Adipocyte (in vitro differentiated cells): ENCODE measurements at places on chromosomes 2 and 18.
A peak's percentile ranks its signal among the peaks of the same experiment; 100 is the strongest.

GRCh38 chr2:8547284-8548064 is 134.4 kb upstream of the ID2 start:
- no peak for DNase-seq

- DNase-seq, result peak; percentile 53
These were observed 155.8 kb downstream of the COL6A3 start for GRCh38 chr2:237258116-237258515.

- DNase-seq, result peak; percentile 91
These were observed 30.4 kb downstream of the ANKRD44 start for GRCh38 chr2:197280015-197280702.

DNA sequence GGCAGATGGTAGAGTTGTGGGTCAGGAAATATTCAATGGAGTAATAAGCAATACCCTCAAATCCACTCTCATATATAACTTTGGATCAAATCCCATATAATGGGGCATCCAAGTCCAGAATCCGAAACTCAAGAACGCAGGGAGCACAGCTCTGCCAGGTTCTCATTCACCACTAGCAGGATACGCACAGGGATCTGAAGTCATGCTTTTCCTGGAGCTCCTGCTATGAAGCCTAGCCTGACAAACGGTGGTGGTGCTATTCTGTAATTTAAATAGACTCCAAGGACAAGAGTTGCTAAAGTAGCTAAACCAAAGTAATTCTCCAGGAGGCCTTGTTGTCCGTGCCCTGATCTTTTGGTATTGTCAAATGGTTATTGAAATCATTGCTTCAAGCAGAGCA is 264.8 kb downstream of the SLC8A1 start:
- DNase-seq, result no peak

- DNase-seq, result no peak
These were observed 463.3 kb downstream of the STK39 start for GRCh38 chr2:167784084-167784425.

GRCh38 chr18:75246721-75247610 is 36.4 kb downstream of the TSHZ1 start:
- DNase-seq, result peak; percentile 87

- no peak for DNase-seq
These were observed 253.9 kb upstream of the NXPH2 start for GRCh38 chr2:139034064-139034463.

DNA sequence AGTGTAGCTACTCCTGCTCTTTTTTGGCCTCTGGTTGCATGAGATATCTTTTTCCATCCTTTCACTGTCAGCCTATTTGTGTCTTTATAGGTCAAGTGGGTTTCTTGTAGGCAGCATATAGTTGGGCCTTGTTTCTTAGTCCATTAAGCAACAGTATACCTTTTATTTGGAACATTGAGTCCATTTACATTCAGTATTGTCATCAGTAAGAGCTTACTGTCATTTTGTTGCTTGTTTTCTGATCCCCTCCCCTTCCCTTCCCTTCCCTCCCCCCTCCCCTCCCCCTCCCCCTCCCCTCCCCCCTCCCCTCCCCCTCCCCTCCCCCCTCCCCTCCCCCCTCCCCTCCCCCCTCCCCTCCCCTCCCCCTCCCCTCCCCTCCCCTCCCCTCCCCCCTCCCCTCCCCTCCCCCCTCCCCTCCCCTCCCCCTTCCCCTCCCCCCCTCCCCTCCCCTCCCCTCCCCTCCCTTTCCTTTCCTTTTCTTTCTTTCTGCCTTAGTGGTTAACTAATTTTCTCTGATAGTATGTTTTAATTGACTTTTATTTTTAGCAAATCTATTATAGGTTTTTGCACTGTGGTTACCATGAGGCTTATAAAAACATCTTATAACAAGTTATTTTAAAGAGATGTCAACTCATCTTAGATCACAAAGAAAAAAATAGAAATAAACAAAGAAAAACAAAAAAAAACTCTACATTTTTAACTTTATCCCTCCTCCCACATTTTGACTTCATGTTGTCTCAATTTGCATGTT is 13.2 kb upstream of the DCDC2C start:
- no peak for DNase-seq

GRCh38 chr18:46917803-46918600 is 600 bp downstream of the KATNAL2 start:
- peak; percentile 62 for DNase-seq

DNA sequence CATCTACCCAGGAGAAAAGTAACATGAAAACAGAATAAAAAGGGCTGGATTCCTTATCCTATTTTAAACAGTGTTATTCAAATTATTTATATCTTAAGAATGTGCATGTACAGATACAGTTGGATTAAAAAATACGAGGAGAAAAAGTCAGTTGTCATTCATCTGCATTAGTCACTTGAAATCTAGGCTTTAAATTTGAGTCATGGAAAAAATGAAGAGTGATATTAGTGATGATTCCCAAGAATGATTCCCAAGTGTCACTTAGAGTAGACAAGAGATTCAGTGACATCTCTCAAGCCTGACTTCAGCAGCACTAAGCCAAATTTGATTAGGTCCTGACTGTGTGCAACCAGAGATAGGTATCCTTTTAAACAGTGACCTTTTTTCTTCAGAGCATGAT is 394.2 kb downstream of the IRS1 start:
- DNase-seq, result no peak

- DNase-seq, result no peak
These were observed 17.2 kb upstream of the ATG16L1 start for GRCh38 chr2:233234264-233234663.

GRCh38 chr2:26462511-26463243 is 15.2 kb downstream of the OTOF start:
- DNase-seq, result peak; percentile 63

DNA sequence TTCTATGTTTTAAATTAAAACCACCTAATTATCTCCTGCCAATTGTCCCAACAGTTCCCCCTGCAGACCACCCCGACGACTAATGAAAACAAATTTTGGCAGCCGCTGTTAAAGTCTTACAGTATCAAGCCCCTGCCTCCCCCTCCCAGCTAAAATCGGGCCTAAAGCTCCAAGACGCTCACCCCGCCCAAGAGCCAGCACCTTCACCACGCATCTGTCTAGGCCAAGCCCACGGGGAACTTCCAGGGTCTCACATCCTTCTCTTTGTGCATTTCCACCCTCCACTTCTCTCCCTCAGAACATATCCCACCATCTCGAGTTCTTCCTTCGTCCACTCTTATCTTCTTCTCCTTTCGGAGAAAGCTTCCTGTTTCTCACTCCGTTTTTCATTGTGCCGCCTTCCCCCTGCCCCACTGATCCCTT is 445 bp downstream of the PRPF40A start:
- DNase-seq, result peak; percentile 67

- peak; percentile 48 for DNase-seq
These were observed 62.7 kb upstream of the CTDP1 start for GRCh38 chr18:79616651-79617510.

- no peak for DNase-seq
These were observed 22.7 kb upstream of the ATP9B start for GRCh38 chr18:79046522-79046921.

GRCh38 chr2:96977631-96978195 is 8.7 kb downstream of the FAM178B start:
- DNase-seq, result peak; percentile 48

DNA sequence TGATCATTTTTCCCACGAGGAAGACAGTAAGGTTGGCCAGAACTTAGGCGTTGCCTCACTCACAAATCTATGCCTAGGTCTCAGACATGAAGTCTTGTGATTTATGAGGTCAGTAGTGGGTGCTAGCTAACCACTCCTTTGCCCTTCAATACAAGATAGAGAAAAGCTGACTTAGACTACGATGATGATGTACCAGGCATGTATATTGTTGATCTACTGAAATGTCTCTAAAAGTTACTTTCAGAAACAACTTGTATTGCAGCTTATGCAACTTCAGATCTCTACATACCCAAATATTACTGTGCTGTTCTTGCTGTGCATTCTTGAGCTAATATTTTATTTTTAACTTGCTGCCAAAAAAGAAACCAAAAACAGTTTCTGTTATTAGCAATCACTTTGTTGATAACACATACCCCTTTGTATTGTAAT is 30.6 kb downstream of the MAPRE2 start:
- DNase-seq, result no peak

- DNase-seq, result no peak
These were observed 46.7 kb upstream of the ATP5MC3 start for GRCh38 chr2:175228179-175228578.

GRCh38 chr2:63914311-63914710 is 72.6 kb downstream of the UGP2 start:
- DNase-seq, result no peak

GRCh38 chr18:31860488-31860887 is 82.4 kb downstream of the TRAPPC8 start:
- no peak for DNase-seq

DNA sequence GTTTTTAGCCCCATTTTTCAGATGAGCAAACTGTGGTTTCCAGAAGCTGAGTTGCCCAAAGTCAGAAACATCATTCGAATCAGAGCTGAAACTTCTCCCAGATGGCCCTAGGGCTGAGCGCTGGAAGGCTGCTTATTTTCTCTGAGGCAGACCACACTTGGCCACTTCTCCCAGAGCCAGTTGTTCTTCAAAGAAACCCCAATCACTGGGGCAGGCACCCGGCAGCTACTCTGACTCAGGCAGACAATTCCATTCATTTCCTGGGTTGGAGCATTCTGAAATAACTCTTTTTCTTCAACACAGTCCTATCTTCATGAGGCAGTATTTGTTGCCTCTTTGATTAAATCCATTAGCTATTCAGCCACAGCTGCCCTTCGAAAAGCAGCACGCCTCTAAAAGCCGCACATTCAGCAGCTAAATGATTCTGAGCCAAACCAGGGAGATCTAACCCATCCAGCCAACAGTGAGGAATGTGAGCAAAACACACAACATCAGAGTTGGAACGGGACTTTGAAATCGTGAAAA is 40.9 kb downstream of the LRATD1 start:
- no peak for DNase-seq

- DNase-seq, result no peak
These were observed 851.6 kb downstream of the DCC start for GRCh38 chr18:53191634-53192033.

DNA sequence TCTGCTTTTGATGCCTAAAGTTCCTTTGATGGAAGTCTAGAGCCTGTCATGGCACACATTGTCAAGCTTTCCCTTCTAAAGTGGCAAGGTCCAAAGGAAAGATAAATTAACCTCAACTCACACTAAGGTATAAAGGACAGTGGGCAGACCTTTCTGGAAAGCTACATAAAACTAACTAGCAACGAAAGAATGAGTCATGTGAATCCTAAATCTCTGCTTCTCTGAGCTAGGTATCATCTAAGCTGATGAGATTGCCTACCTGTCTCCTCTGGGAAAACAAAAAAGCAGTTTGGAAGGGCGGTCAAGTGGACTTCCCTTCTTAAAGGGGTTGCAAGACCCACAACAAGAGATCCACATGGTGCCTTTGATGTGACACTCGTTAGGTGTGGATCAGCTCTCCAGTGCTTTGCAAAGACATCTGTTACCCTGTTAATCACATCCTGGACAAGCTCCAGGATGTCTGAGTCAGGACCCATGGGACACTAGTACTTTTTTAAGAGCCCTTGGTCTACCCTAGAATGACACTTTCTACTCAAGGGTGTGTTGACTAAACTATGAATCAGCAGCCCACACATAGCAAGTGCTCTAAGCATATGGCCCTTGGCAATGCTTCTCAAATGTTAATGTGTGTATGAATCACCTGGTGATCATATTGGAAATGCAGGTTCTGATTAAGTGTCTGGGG is 173.5 kb downstream of the ALK start:
- peak; percentile 44 for DNase-seq

GRCh38 chr2:41595240-41595639 is 452.6 kb upstream of the PKDCC start:
- peak; percentile 58 for DNase-seq

DNA sequence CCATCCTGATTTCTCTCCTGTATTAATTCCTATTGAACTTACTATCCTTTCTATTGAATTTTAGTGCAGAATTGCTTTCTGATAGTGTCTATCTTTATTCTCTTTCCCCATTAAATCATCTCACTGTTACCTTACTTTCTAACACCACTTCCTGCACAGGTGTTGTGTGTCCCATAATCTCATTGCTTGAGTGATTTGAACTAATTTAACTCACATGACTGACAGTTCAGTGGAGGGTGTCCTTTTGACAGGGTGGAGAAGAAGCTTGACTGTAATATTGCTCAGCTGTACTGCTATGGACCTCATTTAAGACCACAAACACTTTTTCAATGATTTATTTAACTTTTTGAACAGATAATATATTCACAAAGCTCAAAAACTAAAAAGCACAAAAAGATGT is 211.8 kb downstream of the NRXN1 start:
- DNase-seq, result no peak

- peak; percentile 86 for DNase-seq
These were observed 75.3 kb upstream of the RIOK3 start for GRCh38 chr18:23377669-23378301.

GRCh38 chr2:193966590-193966989 is 1690.4 kb upstream of the SLC39A10 start:
- DNase-seq, result peak; percentile 88

DNA sequence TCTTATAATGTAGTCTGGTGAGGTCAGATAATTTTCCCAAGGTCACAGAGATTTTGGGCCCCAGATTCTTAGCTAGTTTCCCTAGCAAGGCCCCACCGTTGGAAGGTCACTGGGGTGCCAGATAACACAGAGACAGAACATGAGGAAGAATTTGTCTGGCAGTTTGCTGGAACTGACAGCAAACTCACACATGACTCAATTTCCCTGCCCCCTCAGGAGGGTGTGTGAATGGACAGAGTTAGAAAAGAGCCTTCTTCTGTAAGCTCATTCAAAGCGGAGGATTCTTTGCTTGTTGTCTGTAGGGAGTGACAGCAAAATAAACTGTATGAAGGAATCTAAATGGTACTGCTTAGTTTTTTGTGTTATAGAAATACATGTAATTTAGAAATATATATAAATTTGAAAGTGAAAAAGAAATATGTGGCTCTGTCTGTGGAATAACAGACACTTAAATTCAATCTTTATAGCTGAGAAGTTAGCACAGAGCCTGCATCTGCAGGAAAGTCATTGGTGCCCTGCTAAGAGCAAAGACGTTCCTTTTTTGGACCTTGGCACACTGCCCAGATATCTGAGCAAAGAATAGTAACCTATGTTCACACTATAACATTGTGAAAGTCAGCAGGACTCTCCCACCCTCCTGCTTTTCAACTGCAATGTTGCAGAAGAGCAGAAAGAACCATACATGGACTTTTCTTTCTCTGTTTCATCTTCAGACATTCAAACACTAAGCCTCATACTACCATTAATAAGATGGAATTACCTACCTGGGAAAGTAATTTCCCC is 2.1 kb downstream of the MDH1 start:
- no peak for DNase-seq

DNA sequence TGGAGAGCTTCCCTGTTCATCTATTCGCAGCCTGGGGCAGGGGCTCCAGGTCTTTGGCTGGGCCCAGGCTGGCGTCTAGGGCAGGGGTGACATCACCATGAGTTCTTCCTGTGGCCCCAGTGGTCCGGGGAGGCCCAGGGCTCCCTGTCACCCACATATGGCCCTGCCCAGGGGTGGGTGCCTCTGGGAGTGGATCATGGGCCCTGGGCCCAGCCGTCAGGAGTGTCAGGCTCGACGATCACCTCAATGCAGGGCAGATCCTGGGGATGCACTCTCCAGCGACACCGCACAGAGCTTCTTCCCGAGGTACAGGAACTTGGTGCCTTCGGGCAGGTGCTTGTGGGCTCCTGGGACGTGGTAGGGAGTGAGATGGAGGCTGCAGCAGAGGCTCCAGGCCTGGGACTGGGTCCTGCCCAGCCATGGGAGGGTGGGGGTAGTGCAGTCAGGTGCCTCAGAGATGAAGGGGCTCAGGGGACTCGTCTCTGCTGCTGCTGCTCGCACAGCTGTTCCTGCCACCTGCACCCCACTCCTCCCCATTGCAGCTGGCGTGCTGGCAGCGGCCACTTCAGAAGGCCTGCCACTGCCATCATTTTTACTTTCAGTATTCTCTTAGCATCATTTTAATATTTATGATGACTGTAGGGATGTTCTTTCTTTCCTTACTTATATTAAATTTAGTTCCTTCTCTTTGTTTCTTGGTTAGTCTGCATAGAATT is 196.0 kb upstream of the VRK2 start:
- DNase-seq, result no peak
